ENCODE measurements at places on chromosomes 7 and 10.

- no peak for DNase-seq
Observed at GRCh38 chr10:80493522-80494051, 39.5 kb downstream of the TSPAN14 start.

- DNase-seq = no peak
Observed at GRCh38 chr10:70508912-70509756, 30.6 kb downstream of the PALD1 start.

DNA sequence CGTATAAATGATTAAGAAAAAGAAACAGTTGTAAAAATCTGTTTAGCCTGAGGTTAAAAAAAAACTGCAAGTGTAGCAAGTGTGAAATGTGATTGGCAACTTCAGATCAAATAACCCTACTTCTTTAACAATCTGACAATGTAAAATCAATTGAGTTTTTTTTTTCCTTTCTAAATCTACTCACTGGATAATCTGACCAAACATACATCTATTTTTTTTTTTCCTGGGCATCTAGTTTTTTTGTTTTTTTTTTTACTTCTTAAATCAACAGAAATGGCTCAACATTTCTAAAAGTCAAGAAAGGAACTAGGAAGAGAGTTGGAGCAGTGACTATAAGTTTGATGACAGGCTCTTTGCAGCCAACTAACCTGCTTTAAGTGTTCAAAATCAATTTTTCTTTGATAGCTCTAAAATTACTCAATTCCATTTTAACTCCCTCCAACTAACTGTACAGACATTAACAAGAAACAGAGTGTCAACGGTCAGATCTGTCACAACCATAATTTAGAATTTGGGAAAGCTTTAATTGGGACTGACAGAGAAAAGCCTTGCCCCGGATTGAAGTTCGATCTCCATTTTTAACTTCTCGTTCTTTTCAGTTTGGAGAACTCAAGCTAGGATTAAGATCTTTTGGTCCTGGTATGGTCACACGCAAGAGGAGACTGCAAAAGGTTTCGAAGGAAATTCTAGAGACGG lies 1.2 kb downstream of the ARL3 start:
- no peak for DNase-seq

DNA sequence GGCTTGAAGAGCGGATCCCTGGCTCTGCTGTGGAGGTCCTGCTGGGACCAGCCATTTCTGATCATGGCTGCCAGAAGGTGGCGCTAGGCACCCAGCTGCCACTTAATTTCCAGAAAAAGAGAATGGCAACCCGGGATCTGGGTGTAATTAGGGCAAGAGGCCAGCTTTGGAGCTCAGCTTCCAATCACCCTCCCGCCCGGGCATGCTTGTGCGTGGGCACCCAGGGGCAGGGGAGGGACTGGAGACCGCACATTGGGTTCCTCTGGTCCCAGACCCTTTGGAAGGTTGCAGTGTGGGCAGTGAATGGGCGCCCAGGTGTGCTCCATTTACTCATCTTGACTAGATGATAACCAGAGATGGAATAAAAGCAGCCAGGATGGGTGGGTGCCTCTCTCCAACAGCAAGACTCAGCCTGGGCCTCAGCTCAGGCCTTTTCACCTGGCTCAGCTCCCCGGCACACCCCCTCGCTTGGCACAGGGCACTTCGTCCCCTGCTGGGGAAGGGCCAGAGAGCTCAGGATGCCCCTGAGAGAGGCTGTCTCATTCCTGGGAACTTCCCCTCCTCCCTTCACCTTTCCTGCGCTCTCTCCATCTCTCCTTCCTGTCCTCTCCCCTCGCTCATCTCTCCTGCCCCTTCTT lies 14.7 kb downstream of the FAM241B start:
- peak; percentile 16 for DNase-seq

DNA sequence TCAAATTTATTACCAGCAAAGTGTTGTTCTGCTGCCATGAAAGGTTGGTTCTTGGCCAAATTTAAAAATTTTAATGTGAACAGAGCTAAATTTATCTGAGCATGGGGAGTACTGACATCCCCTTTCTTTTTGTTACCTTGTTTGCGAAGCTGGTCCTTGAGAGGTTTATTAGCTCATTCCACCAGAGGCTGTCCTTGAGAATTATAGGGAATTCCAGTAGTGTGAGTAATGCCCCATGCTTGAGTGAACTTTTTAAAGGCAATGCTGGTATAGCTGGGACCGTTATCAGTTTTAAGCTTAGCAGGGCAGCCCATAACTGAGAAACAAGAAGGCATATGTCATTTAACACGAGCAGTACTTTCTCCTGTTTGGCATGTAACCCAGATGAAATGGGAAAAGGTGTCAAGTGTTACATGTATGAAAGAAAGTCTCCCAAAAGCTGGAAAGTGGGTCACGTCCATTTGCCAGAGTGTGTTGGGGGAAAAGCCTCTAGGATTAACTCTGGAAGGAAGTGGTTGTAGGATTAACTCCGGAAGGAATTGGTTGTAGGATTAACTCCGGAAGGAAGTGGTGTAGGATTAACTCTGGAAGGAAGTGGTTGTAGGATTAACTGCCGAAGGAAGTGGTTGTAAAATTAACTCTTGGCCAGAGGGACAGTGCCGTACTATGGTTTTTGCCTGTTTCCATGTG lies 37.3 kb upstream of the AKR1C2 start:
- no peak for DNase-seq

- no peak for DNase-seq
Observed at GRCh38 chr10:34377833-34378232, 437.3 kb downstream of the PARD3 start.

GRCh38 chr10:24556126-24556749 lies 167.4 kb downstream of the ARHGAP21 start:
- no peak for DNase-seq

GRCh38 chr7:148941598-148942275 lies 57.6 kb upstream of the EZH2 start:
- DNase-seq = peak; percentile 68

GRCh38 chr7:5677538-5678294 lies 103.7 kb downstream of the RNF216 start:
- DNase-seq = peak; percentile 23

DNA sequence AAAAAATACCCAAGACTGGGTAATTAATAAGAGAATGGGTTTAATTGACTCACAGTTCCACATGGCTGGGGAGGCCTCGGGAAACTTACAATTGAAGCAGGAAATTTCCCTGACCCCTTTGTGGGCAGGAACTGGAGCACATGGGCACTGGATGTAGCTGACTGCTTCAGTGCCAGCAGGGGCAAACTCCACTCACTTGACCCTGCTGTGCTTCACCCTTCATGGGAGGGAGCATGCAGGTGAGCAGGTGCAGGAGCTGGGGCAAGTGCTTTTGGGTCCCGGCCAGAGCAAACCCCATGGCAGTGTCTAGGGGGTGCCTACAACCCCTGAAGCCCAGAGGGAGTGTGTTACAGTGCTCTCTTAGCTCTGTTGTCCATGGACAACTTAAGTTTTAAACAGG lies 132.6 kb downstream of the AKR1D1 start:
- DNase-seq = no peak

DNA sequence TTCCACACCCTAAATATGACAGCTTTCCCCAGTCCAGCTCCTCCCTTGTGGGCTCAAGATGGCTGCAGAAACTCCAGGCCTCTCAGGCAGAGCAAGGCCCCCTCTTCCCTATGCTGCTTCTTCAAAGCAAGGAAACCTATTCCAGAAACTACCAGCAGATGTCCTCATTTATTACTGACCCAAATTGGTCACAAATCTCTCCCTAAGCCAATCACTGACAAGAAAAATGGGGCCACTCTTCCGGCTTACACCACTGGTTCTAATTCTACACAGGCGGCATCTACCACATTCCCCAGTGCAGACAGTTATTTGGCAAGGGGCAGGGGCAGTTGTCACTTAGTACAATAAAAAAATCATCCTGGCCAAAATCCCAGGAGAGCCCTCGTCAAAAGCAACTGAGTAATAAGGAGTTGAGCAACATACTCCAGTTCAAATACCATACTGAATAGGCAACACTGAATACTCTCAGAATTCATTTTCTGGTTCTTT lies 150.4 kb downstream of the SFMBT2 start:
- peak; percentile 14 for DNase-seq

GRCh38 chr7:158501393-158502067 lies 86.1 kb downstream of the PTPRN2 start:
- no peak for DNase-seq

DNA sequence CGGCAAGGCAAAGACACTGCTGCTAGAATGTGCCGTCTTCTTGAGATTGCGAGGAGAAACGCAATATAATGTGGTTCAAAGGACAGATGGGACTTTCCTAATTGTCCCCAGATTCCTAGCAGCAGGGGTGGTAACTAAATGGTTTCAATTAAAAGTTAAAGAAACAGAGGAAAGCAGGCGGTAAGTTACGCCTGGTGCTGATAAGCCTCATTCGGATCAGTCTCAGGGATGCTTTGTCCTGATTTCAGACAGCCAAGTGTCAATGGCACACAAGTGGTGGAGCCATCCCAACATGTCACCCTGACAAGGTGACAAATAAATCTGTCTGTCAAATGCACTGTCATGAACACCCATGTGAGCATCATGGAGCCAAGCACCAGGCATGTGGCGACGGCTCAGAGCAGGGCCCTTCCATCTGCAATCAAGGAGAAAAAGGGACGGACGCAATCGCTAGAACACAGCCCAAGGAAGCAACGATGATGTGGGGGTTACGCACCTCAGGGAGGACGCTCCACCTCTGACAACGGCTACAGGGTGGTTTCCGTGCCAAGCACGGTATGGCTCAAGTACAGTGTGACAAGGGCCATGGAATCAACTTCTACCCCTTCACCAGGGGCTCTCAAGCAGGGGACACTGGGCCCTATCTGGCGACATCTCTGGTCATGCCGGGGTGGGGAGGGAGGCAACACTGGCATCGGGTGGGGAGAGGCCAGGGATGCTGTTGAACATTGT lies 66.2 kb downstream of the CTBP2 start:
- no peak for DNase-seq

GRCh38 chr10:12463459-12463838 lies 114.1 kb downstream of the CAMK1D start:
- no peak for DNase-seq

GRCh38 chr10:69464801-69465401 lies 13.6 kb downstream of the TSPAN15 start:
- no peak for DNase-seq

DNA sequence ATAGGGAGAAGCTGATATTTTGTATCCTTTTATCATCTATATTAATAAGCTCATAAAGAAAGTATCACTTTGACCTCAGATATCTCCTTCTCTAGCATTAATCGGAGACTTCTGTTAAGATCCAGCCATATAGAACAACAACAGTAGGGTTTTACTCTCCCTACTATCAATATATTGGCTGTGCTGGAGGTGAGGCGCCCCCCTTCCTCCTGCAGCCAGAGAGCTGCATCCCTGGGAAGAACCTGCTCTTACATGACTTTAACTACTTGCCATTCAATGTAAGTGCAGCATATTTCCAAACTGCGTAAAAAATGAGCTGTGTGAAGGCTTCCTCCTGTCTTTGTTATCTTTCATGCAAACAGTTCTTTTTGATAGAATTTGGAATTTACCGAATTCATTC lies 247.8 kb downstream of the SDK1 start:
- DNase-seq = no peak

DNA sequence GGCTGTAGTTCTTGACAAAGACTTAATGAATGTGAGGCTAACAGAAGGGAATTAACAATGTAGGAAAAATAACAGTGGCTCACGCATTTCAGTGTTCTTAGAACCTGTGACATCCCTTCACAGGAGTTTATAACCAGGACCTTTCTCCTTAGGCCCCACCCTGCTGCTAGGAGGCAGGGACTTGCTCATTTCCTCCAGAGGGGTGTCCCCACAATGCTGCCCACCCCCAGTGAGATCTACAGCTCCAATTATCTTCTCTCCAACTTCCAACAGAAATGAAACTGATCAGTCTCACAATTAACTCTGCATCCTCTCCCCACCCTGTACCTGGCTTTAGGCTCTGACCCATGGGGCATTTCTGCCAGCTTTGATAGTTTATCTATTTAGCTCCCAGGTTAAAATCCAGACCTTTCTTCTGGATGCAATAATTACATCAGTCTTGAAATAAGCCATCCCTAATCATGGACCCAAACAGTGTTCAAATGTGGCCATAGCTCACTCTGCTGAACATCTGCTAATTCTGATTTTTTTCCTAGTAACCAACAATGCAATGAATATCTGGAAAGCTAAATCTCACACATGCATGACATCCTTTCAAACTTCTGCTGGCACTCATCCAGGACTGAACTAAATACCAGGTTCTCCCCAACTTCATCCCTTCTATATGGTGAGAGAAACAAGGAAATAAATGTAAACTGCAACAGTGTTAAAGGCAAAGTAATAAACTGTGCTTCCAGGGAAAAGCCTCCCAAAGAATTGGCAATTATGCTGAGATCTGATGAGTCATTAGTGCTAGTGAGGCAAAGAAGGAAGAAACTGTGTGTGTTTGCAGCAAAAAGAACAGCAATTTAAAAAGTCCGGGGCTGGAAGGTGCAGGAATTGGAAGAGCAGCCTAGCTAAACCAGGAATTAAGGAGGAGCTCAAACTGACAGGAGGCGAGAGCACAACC lies 64.6 kb downstream of the HERPUD2 start:
- no peak for DNase-seq

- DNase-seq = no peak
Observed at GRCh38 chr7:68216051-68216450, 1219.4 kb downstream of the TYW1 start.

GRCh38 chr7:113338071-113338696 lies 219.8 kb upstream of the SMIM30 start:
- DNase-seq = no peak

DNA sequence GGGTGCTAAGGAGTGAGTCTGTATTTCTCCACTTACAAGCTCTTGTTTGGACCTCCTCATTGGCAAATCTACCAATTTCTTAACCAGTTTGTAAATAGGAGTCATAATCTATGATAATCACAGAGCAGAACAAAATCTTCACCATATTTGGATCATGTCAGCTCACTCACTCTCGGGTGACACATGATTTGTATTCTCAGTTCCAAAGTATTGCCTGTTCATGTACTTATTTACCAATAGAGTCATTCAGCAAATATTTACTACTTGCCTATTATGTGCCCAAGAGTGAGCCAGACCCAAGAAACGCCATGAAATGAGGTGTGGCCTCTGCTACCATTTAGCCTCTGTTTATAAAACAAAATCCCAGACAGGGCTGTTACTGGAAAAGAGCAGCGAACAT lies 114.8 kb downstream of the TSPAN12 start:
- DNase-seq = no peak

GRCh38 chr10:88759366-88760101 lies at the start of gene LIPN:
TSS of gene LIPN (plus strand) at chr10:88760020. CDS start at chr10:88761406, 1,386 bp downstream.
- DNase-seq = no peak

- DNase-seq = no peak
Observed at GRCh38 chr7:22944022-22944421, 69.9 kb downstream of the HYCC1 start.

- no peak for DNase-seq
Observed at GRCh38 chr10:1360011-1360557, 303.9 kb downstream of the WDR37 start.

DNA sequence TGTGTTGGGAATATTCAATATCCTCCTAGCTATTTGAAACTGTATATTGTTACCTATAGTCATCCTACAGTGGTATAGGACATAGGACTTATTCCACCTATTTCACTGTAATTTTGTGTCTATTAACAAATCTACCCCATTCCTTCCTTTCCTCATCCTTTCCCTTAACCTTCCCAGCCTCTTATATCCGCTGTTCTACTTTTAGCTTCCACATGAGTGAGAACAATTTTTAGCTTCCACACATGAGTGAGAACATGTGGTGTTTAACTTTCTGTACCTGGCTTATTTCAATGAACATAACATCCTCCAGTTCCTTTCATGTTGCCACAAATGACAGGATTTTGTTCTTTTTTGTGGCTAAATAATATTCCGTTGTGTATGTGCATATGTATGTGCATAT lies 95.9 kb upstream of the FGL2 start:
- no peak for DNase-seq

- DNase-seq = no peak
Observed at GRCh38 chr7:85320699-85321476, 134.0 kb upstream of the SEMA3D start.

- no peak for DNase-seq
Observed at GRCh38 chr10:44467900-44468299, 83.0 kb upstream of the CXCL12 start.
